Left renal pelvis (tissue), 4 donors: ENCODE measurements at places on chromosomes 4 and X. TPM values are rescaled to one million over a fixed set of nuclear protein-coding genes. Genes with fewer than 3 reads are reported as not detected.

GRCh38 chr4:168734703-168735678 lies 238.1 kb downstream of the PALLD start:
- DNase-seq = no peak

The CDX4 gene
- polyA plus RNA-seq = not detected

The SHOX gene
- 0.18 TPM for polyA plus RNA-seq

The EDNRA gene
- polyA plus RNA-seq = 79.8 TPM

The LUZP4 gene
- not detected for polyA plus RNA-seq

The PPARGC1A gene
- polyA plus RNA-seq = 38.2 TPM

DNA sequence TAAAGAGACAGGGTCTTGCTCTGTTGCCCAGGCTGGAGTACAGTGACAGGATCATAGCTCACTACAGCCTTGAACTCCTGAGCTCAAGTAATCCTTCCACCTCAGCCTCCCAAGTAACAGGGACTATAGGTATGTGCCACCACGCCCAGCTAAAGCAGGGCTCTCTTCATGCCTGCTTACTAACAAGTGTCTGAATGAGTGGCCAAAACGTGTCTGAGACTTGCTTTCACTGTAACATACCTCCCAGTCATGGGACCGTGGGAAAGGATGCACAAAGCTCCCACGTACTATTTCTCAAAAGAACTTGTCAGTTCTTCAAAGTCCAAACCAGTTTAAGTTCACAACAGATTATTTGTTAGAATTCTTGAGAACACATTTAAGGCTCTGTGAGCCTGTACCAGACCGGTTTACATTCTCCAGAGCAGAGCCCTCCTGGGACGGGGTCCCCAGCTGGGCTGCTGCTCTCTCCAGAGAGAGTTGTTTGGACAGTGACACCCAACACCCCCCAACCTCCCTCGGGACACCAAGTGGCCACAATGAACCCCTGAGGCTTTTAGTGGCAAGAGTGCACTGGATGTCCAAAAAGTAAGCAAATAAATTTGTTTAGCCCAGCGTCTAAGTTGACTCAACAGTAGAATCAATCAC lies 24.1 kb downstream of the SH3KBP1 start:
- no peak for DNase-seq
